ENCODE measurements at places on chromosomes 3 and 15.

- DNase-seq, result no peak
Observed at GRCh38 chr3:135081451-135081850, 286.4 kb downstream of the EPHB1 start.

DNA sequence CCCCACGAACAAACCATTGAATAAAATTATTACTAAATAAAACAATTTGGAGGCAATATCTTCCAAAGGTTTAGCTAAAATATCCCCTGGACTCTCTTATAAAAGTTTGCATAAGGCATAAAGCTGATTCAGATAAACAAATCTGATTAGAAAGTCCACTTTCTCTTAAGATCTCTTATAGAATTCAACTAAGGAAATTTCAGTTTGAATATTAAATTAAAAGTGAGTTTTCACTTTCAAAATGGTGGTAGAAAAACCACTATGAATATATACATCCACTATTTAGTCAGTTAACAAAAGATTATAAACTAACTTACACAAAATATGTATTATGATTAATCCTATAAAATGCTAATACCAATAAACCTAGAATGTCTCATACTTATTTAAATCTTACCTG lies 424.9 kb downstream of the MECOM start:
- no peak for DNase-seq

DNA sequence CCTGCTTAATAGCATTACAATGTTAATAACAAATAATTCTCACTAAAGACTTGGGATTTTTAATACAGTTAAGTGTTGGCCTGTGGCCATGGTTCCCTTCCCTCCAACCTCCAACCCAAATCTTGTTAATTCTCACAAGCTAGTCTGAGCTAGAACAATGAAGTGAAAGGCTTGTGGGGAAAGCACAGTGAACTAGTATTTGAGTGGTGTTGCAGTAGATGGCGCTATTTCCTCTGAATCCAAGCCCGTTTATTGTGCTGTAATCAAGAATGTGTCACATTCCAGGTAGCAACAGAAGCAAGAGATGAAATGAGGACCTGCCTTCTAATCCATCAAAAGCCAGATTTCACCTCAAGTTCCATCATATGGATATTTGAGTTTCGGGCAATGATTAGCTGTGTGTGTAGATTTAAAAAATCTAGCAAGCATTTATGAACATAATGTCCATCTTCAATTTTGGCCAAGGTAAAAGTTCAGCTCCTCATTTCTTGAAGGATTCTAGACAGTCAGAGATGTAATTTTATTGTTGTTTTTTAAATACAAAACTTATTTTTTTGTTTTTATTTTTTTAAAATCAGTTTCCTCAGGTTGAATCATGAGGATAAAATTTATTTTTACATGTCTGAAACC lies 160.7 kb downstream of the SQOR start:
- peak; percentile 36 for DNase-seq

- DNase-seq, result no peak
Observed at GRCh38 chr15:40103864-40104271, 4.8 kb downstream of the BMF start.

DNA sequence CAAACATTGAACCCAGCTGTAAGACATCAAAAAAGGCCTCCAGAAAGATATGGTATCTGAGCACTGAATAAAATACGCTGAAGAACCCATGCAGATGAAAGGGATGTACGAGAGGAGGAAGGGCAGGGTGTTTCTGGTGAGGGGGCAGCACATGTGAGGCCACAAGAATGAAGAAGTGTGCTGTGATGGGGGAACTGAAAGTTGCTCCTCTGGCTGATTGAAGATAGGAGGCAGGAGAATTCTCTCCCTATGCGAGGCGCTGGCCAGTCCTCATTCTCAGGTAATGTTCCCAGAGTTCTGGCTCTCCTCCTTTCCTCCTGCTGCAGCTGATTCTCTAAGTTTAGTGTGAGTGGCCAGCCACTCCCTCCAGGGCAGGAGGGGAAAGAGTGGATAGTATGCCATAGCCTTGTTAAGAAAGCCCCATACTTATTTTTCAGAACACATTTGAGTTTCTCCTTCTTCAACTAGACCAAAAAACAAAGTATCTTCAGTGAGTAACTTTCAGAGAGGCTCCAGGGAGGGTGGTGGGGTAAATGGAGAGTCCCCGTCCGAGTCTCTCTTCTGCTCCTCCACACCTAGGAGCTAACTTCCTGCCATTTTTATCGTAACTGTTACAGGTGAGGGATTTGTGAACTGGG lies 26.9 kb upstream of the MYO1E start:
- DNase-seq, result no peak

GRCh38 chr3:13163848-13164382 lies 90.7 kb upstream of the IQSEC1 start:
- no peak for DNase-seq

GRCh38 chr15:83993591-83993990 lies 242.0 kb upstream of the GOLGA6L4 start:
- DNase-seq, result no peak

DNA sequence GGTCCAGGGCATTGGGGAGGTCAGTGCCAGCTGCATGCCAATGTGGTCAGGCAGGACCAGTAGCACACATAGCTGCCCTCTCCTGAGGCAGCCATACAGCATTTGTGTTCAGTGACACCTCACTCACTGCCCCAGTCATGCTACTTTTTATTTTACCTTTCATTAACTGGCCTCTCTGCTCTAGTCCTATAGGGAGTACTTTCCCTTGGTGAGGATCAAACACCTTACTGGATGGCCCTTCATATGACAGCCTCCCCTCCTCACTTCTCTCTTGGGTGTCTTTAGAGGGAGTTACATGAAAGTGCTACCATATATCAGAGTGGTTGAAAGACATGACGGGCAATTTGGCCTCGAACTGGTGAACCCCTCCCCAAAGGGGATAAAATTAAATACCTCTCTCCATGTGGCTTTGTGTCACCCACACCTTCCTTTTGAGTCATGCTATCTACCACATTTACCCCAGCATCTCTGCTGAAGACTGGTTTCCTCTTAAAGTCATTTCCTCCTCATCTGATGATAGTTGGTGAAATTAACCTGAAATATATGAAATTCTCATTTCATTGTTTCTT lies 17.6 kb downstream of the RLBP1 start:
- no peak for DNase-seq

DNA sequence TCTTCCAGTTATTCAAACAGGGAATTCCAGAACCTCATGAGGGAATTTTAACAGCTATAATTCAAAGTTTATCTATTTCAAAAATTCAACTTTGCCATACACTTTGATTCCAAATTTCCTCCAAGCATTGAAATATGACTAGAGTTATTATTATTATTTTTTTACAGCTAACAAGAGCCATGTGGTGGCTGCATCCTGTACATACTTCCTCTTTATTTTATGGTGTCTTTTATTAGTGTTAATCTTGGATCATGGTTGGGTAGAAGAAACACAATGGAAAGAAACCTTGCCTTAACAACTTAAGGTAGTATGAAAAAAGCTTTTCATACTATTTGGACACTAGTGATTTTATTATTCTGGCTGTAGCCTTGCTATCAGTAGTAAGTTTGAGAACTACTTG lies 52.7 kb downstream of the TFG start:
- DNase-seq, result no peak

Data from GM04504 (cell line).